ENCODE measurements at places on chromosomes 12 and 14.
A peak's percentile ranks its signal among the peaks of the same experiment; 100 is the strongest.

GRCh38 chr12:52060498-52061177 is 9.1 kb upstream of the ATG101 start:
- DNase-seq: no peak

DNA sequence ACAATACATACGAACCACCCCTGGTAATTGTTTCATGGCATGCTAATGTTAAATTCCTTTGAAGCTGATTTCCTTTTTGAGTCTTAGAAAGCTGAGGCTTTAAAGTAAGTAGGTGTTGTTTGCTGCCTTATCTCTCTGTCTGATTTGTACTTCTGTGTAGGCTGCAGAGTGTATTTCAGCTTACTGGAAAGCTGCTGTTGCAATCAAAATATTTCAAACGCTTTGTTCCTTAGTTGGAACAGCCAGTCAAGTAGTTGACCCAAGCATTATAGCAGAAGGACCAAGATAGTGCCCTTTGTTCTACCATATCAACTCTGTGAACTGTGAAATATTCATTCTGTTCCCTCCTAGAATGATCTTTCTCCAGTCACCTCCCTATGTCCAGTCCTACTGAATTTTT is 3.1 kb downstream of the PKP2 start:
- DNase-seq: no peak

- DNase-seq: peak; percentile 45
Observed at GRCh38 chr12:122726080-122726558, 4.5 kb downstream of the HCAR1 start.

DNA sequence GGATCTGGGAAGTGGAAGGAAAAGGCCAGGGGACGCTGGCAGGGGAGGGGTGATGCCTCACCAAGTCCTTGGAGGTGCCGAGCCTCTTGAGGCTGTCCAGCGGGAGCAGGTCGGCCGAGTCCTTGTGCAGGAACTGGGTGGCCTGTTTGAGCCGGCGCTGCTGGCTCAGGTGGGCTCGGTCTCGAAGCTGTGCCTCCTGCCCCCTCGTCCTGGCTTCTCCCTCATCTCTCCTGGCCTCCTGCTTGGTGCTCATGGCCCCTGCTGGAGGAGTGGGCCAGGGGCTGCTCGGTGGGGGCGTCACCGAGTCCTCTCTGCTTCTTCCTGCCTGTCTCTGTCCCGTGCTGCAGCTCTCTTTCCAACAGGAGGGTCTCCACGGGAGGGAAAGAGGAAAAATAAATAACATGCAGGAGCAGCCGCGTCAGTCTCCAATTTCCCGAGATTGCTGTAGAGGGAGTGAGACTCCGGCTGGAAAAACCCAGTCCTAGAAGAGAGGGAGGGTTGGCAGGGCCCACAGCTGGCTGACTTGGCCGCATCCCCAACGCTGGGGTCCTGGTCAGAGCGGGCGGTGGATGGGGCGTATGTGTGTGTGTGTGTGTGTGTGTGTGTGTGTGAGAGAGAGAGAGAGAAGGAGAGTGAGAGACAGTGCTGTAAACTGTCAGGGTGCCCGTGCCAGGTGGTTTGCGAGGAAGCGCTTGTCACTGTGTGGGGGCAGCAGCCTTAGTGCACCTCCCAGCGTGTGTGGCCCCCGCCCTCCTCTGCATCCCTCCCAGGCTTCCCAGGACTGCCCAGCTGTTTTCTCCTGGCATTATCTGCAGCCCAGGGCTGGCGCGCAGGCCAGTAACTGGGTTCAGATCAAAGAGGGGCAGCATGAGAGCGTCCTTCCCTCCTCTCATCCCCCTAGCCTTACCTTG is at the start of gene NRIP2:
Gene NRIP2, minus strand, starts transcription at position 455 of the 911 bp plus-strand sequence. Its CDS starts 52 bp downstream, at position 403.
- DNase-seq: peak; percentile 72

GRCh38 chr14:104979758-104980610 is 1.8 kb upstream of the AHNAK2 start:
- no peak for DNase-seq

GRCh38 chr14:95677179-95677835 is 8.9 kb upstream of the TCL1B start:
- no peak for DNase-seq

DNA sequence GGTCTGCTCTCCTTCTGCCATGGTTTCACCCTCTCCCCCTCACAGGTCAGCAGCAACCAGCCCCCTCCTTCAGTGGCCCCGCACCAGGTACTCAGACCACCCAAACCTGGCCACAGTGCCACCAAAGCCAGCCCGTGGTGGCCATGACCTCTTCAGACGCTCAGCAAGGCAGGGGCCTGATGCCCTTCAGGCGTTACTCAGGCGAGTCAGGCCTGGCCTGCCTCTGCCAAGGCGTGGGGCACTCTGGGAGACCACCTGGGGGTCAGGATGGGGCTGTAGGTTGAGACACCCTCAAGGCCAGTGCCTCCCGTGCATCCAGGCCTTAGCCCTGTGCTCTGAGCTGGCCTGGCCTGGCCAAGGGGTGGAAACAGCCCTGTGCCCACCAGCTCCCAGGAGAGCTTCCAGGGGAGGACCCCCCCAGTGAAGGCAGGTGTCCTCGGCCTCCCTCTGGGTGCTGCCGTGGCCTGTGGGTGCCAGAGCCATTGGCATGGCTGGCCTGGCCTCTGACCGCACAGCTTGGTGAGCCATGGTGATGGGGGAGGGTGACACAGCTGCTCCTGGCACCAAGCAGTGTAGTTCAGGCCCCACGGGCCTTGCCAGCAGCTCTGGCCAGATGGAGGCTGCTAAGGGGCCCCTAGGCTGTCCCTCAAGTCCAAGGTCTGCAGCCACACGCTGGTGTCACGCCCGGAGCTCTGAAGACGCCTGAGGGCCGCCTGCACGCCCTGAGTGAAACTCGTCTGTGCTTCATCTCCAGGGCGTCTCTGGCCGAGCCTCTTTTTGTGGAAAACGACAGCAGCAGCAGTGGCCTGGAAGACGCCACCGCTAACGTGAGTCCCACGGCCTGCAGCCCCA is 15.1 kb downstream of the XRCC3 start:
- peak; percentile 70 for DNase-seq

DNA sequence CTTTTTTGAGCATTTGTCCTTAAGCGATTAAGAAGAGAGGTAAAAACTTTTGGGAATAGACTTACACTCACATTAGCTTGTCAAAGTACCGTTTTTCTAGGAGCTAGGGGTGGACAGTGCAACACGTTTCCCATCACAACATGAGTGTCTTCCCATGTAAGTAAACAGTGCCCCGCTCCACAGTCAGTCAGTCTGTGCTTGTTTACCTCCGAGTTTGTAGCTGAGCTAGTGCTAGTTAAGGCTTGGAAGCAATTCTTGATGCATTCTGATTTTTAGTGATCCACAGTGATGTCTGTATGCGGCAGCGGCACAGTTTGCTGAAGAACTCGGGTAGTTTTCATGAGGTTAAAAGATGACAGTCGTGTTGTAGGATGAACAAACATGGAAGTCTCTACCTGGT is 941 bp downstream of the ZDHHC17 start:
- peak; percentile 57 for DNase-seq

DNA sequence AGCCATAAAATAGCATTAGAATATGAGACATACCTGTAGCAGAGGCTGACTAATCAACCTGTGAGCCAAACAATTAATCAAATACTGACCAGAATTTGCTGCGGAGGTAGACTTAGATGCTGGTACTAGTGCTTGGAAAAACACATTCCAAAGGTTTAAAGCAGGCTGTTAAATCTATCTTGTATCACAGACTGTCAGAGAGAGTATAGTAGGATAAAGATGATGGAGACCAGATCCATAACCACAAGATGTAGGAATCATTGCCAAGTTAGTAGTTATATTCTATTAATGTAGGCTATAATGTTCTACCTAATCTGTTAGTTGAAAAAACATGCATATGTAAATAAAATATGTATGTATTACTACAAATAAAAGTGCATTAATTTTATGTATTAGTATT is 726.2 kb downstream of the SLC6A15 start:
- DNase-seq: no peak

DNA sequence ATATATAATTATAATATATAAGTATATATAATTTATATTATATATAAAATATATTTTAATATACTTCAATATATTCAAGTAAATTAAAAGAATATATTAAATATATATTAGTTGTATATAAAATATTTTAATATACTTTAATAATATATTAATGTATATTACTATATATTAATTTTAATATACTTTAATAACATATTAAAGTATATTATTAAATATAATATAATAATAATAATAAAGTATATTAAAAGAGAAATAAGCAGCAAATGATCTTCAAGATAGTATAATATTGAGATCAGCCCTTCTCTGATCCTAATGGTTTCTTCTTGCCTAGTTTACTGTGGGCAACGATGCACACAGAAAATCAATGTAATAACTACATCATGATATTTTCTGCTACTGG is 2.3 kb downstream of the OR4M1 start:
- DNase-seq: no peak

GRCh38 chr12:10226086-10226485 is 13.4 kb downstream of the GABARAPL1 start:
- DNase-seq: no peak

DNA sequence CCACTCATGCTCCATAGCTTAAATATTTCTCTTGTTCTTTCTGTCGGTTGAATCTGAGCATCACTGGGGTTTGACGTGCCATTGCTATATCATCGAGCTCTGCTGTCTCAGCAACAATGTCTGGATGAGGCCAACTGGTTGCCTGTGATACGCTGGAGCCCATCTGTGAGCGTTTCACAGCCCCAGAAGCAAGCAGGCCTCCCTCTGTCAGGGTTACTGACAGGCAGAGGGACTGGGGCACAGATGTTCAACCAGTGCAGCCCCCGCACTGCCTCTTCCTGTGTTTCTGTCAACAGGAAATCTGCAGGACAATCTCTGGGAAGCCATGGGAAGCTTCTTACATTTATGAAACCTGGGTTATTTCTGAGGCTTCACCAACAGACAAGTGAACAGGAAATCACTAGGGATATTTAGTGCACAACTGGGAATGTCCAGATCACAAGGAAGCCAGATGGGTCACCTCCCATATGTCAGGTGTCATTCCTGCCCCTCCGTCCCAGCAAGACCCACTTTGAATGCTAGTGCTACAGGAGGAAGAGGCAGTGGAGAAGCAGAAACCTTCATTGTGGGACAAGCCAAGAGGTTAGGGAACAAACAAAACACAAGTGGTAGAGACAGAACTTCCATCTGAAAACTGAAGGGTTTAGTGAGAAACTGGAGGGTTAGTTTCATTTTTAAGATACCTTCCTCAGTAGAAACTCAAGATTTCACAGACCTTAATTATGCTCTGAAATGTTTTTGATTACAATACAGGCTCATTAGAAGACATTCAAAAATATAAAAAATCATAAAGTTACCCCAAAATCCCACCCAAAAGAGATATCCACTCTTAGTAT is 24.1 kb downstream of the DMAC2L start:
- DNase-seq: no peak

GRCh38 chr12:103742349-103742932 is 98.6 kb downstream of the NT5DC3 start:
- DNase-seq: peak; percentile 30

- DNase-seq: no peak
Observed at GRCh38 chr14:100201701-100202100, 37.2 kb upstream of the YY1 start.

DNA sequence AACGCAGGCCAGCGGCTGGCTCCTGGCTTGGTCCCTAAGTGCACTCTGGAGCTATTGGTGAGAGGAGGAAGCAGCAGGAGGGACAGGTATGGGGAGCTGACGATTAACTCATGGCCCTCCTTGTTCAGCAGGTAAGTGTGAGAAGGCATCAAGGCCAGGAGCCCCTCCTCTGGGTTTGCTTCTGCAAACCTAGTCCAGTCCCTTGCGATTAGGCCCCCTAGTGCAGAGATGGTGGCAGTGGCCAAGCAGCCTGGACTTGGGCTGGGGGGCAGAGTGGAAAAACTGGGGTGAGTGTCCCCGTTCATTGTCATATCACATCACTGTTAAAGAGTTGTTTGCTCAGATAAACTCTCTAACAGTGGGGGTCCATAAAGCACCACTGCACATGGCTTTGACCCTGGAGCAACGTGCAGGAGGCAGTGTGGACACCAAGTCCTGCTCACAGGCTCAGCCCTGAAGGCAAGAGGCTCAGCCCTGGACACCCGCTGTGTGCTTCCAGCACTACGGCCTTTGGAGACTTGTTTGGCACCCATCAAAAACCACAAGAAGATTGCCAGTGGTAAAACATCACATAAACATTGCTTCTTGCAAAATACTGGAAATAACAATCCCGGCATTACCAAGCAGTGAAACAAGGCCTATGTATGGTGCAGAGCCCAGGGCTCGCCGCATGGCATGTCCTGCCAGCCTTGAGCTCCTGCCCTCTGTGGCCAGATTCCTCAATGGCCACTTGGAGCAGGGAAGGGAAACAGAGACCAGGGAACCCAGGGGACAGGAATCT is 184.3 kb upstream of the RTL1 start:
- DNase-seq: no peak

GRCh38 chr14:22155571-22155970 is 433.5 kb downstream of the DAD1 start:
- no peak for DNase-seq

- no peak for DNase-seq
Observed at GRCh38 chr12:100951756-100952155, 157.2 kb downstream of the ANO4 start.

DNA sequence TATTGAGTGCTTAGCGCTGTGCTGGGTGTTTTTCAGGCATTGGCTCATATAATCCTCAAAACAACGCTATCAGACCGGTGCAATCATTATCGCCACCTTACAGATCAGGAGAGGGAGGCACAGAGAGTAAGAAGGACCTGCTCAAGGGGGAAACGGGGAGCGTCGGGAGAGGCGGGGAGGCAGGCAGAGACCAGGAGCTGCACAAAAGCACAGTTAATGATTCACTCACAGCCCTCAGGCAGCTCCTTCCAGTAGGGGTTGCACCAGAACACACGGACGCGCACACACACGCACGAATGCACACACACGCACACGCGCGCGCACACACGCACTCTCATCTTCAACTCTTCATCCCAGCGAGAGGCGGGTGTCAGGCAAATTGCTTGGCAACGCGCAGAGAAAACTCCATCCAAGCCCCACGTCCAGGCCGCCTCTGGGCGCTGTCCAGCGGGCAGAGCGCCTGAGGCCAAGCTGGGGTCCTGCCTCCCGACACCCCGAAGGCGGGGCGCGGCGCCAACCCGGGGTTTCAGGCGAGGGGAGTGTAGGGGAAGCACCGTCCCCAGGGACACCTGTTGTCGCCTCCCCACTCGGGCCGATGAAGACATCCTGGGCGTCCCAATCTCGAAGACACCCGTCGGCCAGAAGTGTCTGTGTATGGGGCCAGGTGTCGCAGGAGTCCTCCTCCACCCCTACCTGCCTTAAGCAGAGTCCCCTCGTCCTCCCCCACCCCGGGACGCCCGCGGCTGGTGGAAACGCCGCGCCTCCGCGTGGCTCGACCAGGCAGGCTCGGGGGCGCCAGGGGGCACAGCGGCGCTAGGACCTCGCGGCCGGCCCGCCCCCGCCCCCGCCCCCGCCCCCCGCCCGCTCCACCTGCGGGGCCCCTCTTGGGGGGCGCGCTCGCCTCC is 35.5 kb upstream of the STON2 start:
- peak; percentile 42 for DNase-seq

Data from pons (tissue), 1 donor.